ENCODE measurements at places on chromosomes 7 and 10.

DNA sequence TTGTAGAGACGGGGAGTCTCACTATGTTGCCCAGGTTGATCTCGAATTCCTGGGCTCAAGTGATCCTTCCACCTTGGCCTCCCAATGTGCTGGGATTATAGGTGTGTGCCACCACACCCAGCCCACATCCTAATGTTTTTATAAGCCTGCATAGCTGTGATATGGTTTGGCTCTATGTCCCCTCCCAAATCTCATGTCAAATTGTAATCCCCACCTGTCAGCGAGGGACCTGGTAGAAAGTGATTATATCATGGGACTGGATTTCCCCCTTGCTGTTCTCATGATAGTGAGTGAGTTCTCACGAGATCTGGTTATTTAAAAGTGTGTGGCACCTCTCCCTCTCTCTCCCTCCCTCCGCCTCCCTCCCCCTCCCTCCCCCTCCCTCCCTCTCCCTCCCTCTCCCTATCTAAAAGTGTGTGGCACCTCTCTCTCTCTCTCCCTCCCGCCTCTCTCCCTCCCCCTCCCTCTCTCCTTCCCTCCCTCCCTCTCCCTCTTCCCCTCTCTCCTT is 13.9 kb downstream of the BAMBI start:
- DNase-seq = no peak

DNA sequence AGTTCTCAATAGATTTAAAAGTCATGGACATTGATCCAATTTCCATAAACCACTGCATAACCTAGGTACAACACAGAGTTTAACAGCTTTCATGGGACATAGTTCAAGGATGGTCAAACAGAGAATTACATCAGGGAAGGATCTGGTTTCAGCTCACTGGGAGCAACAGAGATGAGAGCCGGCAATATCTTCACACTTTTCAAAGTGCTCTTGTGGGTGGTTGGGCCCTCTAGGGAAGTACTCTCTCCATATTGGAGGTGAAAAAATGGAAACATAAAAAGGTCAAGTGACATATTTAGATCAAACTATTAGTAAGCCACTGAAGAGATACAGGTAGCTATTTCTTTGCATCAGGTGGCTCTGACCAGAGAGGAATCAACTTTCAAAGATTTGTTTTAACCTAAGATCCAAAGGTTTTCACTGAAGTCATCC is 61.8 kb upstream of the LRRN3 start:
- DNase-seq = no peak

DNA sequence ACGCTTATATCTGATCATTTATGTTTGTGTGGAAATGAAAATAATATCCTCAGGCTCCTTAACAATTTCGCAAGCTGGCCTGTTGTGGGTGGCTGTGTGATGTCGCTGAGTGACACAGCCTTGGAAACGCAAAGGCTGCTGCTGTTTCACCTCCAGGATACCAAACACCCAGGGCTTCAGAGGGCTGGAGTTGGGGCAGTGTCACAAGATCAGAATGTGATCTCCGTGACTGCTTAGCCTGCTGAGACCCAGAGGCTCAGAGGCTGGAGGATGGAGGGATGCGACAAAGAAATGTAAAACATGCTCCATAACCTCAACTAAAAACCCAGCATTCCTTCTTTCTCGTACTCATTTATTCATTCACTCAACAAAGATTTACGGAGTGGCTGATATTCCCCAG is 37.2 kb upstream of the BMPER start:
- no peak for DNase-seq

DNA sequence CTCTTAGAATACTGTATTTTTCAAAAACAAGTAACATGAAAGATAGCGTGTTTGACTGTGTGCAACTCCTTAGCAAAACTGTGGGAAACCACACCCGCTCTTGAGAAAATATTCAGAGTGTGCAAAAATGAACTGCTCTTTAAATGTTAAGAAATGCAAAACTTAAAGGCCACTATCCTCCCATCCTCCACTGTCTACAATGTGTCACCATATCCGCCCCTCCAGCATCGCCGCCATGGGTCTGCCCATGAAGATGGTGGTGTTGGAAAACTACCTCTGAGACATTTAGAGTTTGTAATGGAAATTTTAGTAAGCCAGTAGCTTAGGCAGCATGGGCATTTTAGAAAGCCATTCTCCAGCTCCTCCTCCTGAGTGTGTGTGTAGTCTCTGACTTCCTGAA is 20.1 kb upstream of the NMT2 start:
- DNase-seq = no peak

DNA sequence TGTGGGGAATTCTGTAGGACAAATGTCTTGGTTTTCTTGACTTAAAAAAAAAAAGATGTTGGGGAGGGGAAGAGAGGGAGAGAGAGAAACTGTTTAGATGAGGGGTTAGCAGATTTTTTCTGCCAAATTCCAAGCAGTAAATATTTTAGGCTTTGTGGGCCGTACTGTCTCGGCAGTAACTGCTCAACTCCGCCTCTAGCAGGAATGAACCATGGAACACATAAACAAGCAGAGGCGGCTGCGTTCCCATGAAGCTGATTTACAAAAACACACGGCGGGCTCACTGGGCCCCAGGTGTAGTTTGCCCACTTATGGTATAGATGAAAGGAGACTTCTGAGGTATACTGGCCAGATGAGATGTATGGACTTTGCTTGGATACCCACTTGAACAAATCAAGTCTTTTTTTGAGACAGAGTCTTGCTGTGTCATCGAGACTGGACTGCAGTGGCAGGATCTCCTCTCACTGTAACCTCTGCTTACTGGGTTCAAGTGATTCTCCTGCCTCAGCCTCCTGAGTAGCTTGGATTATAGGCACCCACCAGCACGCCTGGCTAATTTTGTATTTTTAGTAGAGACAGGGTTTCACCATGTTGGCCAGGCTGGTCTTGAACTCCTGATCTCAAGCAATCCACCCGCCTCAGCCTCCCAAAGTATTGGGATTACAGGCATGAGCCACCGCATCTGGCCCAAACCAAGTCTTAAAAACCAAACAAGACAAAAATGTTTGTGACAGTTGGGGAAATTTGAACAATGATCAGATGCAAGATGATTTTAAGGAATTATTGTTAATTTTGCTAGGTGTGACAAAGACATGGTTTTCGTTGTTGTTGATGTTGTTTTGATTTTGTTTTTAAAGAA is 9.7 kb upstream of the ADAMTS14 start:
- no peak for DNase-seq
